ENCODE measurements at places on chromosomes 1 and 21.

GRCh38 chr1:43590388-43590925, 59.5 kb upstream of the KDM4A start:
- no peak for DNase-seq

- DNase-seq = peak; percentile 79
Measured at GRCh38 chr1:197838836-197839235, 63.6 kb upstream of the DENND1B start.

GRCh38 chr1:181647314-181648035, 164.2 kb downstream of the CACNA1E start:
- peak; percentile 56 for DNase-seq

GRCh38 chr21:43624339-43624738, 34.9 kb downstream of the HSF2BP start:
- DNase-seq = no peak

- DNase-seq = peak; percentile 85
Measured at GRCh38 chr21:38434913-38435533, 63.3 kb downstream of the ERG start.

- DNase-seq = peak; percentile 56
Measured at GRCh38 chr1:194658090-194658439, 1471.7 kb upstream of the B3GALT2 start.

- peak; percentile 12 for DNase-seq
Measured at GRCh38 chr1:205942631-205943159, 561 bp downstream of the SLC26A9 start.

Data from fibroblast of skin of back (primary cell).